Muscle of arm (tissue), 14 donors: ENCODE measurements at places on chromosomes 3 and 15.
A peak's percentile ranks its signal among the peaks of the same experiment; 100 is the strongest.

GRCh38 chr3:17749281-17749680, 6.8 kb upstream of the TBC1D5 start:
- DNase-seq, result no peak

DNA sequence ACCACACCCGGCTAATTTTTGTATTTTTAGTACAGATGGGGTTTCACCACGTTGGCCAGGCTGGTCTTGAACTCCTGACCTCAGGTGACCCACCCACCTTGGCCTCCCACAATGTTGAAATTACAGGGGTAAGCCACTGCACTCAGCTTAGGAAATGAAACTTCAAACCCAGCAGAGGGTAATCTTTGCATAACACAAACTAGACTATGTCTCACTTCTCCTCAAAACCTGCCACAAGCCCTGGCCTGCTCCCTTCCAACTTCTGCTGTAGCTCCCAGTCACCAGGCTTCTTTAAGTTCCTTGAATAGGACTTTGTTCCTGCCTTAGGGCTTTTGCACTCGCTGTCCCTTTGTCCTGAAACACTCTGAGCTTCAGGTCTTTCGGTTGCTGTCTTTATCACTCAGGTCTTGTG, 39.2 kb upstream of the SEMA4B start:
- no peak for DNase-seq

DNA sequence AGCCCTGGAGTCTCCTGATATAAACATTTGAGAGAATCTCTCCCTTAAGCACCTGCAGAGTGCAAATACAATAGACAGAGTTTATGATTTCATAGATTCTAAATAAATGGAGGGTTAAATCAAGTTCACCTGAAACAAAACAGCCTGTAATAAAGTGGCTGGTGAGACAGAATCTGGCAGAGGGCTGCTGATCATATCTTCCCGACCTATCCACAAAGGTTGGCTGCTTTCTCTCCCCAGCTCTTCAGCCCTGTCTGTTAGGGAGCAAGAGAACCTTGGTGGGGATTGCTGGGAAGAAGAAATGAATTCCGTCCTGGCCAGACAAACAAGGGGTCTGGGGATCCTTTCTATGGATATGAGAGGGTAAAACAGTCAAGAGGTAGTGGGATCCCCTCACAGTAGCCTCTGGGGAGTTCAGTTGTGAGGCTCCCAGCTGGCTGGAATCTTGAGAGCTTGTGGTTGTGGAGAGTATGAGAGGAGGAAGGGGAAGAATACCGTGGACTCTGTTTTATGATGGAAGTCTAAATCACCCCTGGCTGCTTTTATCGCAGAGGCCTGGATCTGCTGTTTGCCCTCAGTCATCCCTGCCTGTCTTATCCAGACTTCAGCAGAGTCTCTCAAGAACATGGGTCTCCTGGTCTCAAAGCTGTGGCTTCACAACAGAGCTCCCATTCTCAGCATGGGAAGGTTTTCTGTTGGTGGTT, 451.3 kb downstream of the NTRK3 start:
- DNase-seq, result no peak

GRCh38 chr3:14623569-14624051, 28.0 kb upstream of the CCDC174 start:
- peak; percentile 31 for DNase-seq

DNA sequence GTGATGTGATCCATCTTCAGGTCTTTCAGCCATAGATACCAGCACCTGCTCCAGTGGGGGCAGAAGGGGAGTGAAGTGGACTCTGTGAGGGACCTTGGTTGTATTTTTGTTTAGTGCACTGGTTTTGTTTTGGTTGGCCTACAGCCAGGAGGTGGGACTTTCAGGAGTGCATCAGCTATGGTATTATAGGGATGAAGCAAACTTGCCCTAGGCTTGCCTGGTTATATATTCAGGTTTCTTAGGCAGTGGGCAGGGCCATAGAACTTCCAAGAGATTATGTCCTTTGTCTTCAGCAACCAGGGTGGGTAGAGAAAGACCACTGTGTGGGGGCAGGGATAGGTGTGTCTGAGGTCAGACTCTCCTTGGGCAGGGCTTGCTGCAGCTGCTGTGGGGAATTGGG, 337.3 kb upstream of the SGO1 start:
- DNase-seq, result no peak

DNA sequence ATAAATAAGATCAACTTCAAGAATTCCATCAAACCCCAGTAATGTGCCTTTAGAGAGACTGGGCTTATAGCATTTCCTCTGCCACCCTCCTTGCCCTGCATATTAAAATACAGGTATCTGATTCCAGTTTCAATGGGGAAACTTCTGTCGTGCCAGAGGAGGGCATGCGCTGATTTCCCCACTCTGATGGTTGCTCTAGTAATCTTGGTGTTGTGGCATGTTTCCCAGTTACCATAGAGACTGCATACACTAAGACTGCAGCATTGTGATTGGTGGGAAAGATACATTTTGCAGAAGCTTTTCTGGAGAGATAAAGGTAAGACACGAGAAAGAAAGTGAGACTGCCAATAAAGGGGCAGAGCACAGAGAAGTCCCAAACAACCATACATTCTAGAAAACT, 225.6 kb downstream of the TIGIT start:
- DNase-seq, result peak; percentile 27

DNA sequence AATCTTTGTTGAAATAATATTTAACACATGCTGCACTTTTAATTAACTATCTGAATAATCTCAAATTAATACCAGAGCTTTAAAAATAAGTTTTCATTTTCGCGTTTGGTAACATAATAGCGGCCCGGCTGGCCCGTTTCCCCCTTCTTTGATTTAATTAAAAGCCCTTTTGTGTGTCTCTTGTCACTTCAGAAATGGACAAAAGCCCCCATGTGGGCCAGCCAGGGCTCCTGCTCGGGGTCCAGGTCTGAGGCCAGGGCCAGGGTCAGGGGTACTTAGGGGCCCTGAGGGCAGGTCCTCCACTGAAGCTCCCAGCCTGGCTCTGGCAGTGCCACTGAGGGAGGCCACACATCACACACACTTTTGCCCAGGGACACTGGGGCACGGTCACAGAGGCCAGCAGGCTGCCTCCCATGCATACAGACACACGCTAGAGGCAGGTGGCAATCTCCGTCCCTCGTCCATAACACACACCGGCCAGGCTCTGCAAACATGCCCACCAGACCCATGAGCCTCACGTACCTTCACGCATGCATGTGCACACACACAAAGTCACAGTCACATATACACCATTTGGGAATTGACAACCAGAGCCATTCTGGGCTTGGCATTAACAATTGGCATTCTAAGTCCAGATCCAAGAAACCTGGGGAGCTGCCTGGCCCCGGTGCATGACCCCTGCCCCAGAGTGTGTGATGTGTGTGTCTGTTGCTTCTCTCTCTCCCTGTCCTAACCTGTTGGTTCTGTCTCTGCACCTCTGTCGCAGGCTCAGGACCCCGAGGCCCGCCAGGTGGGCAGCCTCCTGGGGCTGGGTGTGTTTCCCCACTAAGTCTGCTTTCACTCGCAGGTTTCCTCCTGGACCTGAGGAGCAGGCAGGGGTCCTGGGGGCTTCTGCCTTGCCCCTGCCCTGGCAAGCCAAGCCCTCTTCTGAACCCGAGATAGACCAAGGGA, 38.5 kb downstream of the DNAJB8 start:
- no peak for DNase-seq

GRCh38 chr15:100602823-100603393, 519 bp downstream of the ASB7 start:
- no peak for DNase-seq

DNA sequence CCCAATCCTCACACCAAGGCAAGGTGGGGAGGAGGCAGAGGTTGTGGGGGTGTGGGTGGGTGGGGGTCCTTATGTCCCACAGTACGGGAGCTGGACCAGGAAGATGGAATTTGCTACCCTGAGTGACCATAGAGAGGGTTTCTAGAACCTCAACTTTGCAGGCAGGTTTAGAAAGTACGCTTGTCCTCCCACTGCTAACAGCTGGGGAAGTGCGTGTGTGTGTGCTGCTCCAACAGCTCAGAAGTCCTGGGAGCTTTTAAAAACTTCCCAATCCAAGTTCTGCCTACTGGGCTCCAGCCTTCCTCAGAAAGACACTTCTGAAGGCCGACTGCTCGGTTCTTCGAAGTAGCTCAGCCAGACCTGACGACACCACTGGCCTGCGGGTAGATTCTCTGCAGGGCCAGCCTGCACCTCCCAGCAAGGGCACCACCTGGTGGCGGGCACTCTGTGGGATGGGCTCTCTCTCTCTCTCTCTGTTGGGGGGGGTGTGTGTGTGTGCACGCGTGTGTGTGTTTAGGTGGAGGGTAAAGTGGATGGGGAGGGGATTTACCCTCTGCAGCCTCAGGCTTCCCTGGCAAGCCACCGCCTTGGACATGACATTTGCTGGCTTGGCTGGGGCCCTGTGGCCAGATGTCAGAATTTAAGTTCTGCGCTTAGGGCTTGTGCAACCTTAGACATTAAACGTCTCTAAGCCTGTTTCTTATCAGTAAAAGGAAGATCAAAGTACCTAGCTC, 15.6 kb downstream of the TMEM158 start:
- peak; percentile 57 for DNase-seq

DNA sequence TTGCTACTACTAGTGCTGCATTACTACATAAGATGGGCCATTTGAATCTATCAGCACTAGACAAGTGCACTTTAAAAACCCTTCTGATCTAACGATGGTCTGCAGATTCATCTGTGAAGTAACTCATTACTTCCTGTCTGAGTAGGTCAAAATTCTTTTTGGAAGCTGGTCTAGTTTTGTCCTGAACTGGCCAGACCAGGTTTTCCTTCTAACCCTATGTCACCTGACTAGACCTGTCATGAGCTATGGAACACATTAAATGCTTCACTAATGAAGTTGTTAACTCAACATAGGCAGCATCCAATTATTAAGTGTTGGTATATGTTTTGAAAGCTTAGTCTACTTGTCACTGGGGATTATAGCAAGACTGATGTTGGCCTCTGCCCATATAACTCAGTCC, 10.1 kb upstream of the RBM5 start:
- no peak for DNase-seq

DNA sequence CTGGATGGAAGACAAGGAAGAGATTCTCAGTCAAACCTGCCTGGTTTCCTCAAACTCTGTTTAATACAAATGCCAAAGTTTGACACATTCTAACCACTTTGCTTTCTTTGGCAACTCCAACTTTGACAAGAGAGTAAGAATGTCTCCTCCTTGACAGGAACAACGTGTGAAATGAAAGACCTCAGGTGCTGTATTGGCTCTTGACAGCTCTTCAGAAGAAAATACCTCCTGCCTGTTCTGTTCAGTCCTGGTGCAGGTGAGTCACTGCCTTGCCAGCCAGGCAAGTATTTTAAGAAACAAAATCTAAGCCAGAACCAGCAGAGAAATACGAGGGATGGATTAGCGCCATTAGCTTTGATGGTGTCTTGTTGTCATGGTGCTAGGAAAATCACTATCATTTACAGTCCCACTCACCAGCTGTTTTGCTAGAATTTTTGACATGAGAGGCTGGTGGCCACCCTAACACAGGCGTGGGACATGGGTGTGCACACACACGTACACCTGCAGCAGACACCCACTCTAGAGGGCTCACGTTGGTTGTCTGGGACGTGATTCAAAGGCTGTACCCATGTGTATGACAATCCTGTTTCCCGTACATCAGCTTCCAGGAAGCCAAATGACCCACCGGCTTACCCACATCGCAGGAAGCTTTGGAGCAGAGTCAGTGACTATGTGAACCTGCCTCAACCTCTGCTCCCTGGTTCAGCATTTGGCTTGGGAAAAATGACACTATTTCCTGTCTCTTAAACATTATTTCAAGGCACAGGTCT, 60.4 kb downstream of the CCNL1 start:
- DNase-seq, result no peak

GRCh38 chr3:173993299-173993698, 595.8 kb downstream of the NLGN1 start:
- peak; percentile 30 for DNase-seq

GRCh38 chr3:146781606-146782005, 176.5 kb upstream of the PLSCR5 start:
- no peak for DNase-seq

GRCh38 chr3:100641471-100642032, 32.2 kb downstream of the ADGRG7 start:
- no peak for DNase-seq

DNA sequence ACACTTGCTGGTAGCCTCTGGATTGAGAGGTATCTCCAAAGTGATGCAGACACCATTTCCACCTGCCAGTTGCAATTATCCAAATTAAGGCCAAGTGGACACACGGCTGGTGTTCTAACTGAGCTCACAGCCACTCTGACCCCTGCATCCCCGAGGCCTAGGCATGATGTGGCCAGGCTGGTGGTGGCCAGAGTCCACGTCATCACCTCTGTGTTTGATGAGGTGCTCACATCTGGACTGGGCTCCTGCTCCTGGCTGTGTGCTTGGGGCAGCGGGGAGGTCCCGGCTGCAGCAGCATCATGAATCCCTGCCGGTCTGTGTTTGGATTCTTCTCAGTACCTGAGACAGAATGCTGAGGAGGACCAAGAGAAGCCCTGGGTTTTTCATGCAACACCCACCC, 4.9 kb downstream of the OXTR start:
- DNase-seq, result no peak

DNA sequence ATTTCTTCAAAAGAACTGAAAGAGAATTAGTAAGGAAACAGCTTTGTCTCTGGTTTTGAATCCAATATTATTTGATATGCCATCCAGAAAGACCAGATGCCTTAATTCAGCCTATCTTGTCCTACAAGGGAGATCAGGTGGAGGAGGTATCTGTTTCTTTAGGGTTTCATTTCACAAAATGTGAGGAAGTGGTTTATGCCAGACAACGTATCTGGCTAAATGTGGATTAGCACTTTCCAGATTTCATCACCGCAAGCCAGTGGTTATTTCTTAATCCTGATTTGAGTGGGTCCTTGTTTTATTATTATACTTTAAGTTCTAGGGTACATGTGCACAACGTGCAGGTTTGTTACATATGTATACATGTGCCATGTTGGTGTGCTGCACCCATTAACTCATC, 271.1 kb downstream of the EBLN2 start:
- DNase-seq, result no peak

DNA sequence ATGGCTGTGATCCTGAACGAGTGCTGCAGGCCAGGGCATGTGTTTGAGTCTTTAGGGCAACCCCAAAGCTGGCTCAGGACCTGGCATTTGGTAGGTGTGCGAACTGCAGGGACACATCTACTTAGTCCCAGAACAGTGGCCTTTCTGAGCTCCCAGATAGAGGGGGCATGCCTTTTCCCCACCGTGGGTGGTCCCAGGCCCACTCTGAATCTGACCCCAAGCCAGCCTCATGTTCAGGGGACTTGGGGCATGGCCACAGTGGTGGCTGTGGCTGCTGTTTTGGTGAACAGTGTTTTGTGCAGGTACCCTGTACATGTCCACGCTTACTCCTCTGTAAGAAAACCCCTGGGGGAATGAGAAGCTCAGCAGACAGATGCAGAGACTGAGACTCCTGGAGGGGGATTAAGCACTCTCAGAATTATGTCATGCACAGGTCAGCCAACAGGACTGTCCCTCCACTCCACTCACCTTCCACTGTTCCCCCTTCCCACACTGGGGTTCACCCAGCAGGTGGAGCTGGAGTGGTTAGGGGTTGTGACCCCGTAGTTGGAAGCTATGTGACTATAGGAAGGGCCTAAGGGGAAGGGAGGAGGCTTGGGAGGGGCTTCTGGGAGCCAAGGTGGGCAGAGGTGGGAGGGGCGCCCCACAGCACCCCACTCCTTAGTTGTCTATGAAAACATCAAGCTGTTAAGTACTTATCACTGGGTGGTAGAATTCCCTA, 16.4 kb downstream of the ESYT3 start:
- no peak for DNase-seq

GRCh38 chr3:136626493-136626892, 125.7 kb downstream of the STAG1 start:
- DNase-seq, result no peak
